Cortex of kidney (tissue), 1 donor: ENCODE measurements at places on chromosomes 4 and X.

DNA sequence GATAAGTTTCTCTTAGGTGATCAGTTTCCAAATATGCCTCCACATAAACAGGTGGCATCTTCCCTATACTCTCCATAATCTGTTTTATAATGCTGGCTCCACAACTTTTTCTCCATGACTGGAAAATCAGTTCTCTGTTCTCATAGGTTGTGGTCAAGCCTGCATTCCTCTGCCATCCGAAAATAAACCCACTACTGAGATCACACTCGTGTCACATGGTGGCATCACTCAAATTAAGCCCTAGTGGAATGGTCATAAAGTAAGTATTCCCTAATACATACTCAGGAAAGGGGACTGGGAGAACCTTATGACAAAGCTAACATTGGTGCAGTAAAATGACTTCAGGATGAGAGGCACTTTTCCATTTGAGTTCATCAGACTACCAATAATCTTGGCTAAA lies 37.6 kb downstream of the MAGED4B start:
- DNase-seq = no peak

GRCh38 chr4:156909010-156909409 lies 62.6 kb downstream of the PDGFC start:
- DNase-seq = no peak

- DNase-seq = no peak
Measured at GRCh38 chrX:111041018-111041462, 55.0 kb upstream of the PAK3 start.

DNA sequence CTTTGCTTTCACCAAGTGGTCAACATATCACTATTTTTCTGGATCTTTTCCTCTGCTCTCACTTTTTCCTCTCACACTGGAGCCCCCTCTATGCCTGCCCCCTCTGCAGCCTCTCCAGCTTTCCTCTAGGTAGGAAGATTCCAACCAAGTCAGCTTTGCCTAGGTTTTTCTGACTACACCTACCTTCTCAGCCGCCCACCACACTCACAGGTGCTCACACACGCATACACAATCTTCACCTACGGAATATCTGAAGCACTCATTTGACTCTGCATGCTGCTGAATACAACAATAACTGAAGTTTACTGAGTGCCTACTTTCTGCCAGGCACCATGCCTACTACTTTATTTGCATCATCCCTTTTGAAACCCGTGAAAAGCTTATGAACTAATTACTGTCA lies 328.0 kb downstream of the PPP3CA start:
- no peak for DNase-seq

GRCh38 chr4:154984616-154985015 lies 203.5 kb downstream of the RBM46 start:
- DNase-seq = no peak

GRCh38 chr4:182062458-182062857 lies 180.7 kb upstream of the TENM3 start:
- DNase-seq = no peak

GRCh38 chr4:153249199-153250041 lies 45.2 kb downstream of the TRIM2 start:
- peak; percentile 11 for DNase-seq

GRCh38 chrX:133523081-133523487 lies 107.8 kb upstream of the GPC4 start:
- DNase-seq = no peak

DNA sequence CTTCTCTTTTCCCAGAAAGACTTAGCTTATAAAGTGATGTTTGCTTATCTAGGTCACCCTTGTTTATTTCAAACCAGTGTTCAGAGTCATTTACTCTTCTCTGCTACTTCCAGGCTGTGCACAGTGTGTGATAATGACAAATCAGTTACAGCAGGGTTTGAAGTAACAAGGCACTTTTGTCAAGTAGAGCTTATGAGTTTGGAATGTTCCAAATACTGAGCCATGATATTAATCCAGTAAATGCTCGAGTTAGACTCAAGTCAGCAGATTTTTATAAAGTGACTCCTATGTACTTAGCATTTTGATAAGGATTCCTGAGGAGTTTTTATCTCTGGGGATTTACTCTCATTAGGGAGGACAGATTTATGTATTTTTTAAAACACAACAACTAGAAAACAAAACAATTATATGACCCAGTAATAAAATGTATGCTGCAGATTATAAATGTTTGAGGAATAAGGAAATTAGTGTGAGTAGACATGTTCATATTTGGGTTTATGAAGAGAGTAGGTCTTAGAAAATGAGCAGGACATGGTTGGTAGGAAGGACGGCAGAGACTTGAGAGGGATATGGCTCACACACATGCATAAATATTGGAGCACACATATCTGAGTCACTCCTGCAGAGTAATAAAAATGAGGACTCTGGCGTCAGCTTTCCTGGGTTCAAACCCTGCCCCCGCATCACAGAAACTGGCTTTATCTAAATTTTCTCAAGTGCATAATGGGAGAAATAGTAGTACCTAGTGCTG lies 271.2 kb downstream of the FBXO8 start:
- DNase-seq = no peak

GRCh38 chr4:53545942-53546581 lies 45.2 kb downstream of the LNX1 start:
- DNase-seq = no peak

GRCh38 chr4:88398381-88398780 lies 19.7 kb downstream of the HERC6 start:
- no peak for DNase-seq

DNA sequence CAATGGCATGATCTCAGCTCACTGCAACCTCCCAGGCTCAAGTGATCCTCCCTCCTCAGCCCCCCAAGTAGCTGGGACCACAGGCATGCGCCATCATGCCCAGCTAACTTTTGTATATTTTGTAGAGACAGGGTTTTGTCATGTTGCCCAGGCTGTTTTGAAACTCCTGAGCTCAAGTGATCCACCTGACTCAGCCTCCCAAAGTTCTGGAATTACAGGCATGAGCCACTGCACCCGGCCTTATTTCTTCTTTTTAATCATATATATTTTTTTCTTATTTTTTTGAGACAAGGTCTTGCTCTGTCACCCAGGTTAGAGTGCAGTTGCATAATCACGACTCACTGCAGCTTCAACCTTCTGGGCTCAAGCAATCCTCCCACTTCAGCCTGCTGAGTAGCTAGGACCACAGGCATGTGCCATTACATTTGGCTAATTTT lies 184.0 kb downstream of the TSPAN5 start:
- no peak for DNase-seq

- DNase-seq = no peak
Measured at GRCh38 chr4:48138936-48139335, 4.9 kb upstream of the TXK start.

DNA sequence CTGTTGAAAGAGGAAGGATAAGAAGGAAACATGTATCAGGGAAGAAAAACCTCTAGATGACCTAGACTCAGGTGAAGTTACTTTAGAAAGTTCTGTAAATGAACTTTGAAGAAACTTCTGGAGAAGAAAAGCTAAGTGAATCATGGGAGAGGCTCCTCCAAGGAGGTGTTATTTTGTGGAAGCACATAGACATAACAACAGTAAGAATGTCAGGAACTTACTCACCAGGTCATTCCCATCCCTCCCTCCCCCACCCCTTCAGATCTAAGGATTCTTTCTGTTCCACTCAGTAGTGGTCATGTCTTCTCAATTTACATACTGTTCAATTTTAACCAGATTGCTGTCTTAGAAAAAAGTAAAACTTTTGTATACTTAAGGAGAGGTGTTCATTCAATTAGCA lies 310.5 kb upstream of the DDX53 start:
- DNase-seq = no peak

DNA sequence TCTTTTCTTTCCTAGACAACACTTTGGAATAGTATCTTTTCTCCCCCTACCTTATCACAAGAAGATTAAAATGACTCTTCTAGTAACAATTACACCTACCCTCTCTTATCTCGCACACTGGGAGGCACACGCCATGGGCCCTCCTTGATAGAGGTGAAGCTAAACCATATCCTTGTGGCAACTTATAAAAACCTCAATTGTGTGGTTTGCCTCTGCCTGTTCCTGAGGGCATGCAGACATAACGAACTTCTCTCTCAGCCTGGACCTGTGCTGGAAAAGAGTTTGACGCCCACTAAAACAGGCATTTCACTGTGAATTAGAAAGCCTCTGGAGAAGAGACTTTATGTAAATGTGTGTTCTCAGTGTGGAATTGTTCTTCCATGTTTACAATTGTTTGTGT lies 141.2 kb downstream of the NDST3 start:
- DNase-seq = no peak

DNA sequence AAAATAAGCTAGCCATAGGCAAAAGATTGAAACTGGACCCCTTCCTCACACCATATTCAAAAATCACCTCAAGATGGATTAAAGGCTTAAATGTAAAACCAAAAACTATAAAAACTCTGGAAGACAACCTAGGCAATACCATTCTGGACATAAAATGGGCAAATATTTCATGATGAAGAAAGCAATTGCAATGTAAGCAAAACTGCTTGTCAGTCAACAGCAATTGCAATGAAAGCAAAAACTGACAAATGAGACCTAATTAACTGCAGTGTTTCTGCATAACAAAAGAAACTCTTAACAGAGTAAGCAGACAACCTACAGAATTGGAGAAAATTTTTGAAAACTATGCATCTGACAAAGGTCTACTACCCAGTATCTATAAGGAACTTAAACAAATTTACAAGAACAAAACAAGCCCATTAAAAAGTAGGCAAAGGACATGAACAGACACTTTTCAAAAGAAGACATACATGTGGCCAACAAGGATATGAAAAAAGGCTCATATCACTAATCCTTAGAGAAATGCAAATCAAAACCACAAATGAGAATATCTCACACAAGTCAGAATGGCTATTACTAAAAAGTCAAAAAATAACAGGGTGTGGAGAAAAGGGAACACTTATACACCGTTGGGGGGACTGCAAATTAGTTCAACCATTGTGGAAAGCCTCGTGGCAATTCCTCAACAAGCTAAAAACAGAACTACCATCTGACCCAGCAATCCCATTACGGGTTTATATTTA lies 46.7 kb downstream of the CFAP299 start:
- DNase-seq = no peak

DNA sequence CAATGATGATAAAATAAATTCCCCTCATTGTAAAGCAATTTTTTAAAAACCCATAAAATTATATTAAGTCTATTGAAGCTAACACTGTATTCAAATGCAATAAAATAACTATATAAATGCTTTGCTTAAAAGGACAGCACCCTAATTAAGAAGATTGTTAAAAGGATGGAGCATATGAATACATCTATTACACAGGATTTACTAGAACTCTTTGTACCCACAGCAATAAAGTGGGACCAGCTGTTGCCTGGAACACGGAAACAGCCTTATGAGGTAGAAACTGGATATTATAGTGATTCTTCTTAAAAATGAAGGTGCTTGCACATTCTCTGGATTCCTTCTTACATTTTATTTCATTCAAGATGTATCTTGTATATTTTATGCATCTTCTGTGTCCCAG lies 298.7 kb upstream of the KLF3 start:
- no peak for DNase-seq

DNA sequence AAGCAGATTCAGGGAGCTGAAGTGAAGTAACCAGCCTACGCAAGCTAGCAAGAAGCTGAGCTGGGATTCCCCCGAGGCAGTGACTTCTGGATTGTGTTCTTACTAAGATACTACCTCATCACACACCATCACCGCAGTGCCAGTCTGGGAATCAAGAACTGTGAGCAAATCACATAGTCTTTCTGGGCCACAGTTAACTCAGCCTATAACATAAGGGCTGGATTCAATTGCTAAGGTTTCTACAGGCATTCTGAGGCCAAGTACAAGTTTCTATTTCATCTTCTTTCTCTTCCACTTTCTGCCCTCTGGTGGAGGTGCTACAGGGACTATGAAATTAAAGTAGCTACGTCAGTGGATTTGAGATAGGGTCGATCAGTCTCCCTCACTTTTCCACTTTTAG lies 1.4 kb upstream of the CORIN start:
- no peak for DNase-seq

GRCh38 chr4:153497988-153498967 lies 32.1 kb downstream of the TMEM131L start:
- no peak for DNase-seq
